ENCODE measurements at places on chromosomes 1 and 21.
A peak's percentile ranks its signal among the peaks of the same experiment; 100 is the strongest.

- DNase-seq, result peak; percentile 94
Observed at GRCh38 chr21:38805328-38806152, at the start of gene ETS2. ETS2 (plus strand) TSS chr21:38805929; CDS start chr21:38810035, 4,106 bp downstream.

DNA sequence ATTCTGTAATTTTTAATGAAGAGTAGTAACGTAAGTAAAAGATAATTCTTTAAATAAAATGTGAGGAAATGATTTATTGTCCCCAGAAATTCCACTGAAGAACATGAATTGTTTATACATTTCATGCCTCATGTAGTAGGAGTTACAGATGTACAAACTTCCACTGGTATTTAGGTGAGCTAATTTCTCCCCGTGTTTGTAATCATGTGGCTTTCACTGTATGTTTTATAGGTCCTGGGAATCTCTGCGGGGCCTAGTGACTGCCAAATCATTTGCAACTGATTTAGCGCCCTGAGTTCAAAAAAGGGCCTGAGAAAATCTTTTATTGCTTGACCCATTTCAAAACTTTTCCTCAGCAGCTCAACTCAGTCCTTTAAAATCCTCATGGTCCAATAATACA lies 30.5 kb upstream of the FASLG start:
- DNase-seq, result peak; percentile 65

GRCh38 chr1:66247415-66248208 lies 286.3 kb upstream of the SGIP1 start:
- DNase-seq, result no peak

- DNase-seq, result peak; percentile 98
Observed at GRCh38 chr1:77825131-77825709, 45.8 kb downstream of the MIGA1 start.

- no peak for DNase-seq
Observed at GRCh38 chr1:35762141-35762540, 7.6 kb downstream of the CLSPN start.

DNA sequence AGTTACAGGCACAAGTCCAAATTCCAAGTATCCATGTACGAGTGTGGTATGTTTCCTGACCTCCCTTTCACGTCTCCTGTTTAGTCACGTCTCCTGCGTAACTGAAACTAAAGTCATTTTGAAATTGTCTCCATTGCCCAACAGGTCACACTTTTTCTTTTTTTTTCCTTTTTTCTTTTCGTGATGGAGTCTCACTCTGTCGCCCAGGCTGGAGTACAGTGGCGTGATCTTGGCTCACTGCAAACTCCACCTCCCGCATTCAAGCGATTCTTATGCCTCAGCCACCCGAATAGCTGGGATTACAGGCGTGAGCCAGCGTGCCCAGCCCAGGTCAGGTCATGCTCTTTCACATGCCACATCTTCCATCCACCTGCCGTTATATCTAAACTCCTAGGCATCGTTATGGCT lies 38.2 kb downstream of the L1TD1 start:
- no peak for DNase-seq

GRCh38 chr1:94828251-94828650 lies 8.1 kb downstream of the SLC44A3 start:
- no peak for DNase-seq

DNA sequence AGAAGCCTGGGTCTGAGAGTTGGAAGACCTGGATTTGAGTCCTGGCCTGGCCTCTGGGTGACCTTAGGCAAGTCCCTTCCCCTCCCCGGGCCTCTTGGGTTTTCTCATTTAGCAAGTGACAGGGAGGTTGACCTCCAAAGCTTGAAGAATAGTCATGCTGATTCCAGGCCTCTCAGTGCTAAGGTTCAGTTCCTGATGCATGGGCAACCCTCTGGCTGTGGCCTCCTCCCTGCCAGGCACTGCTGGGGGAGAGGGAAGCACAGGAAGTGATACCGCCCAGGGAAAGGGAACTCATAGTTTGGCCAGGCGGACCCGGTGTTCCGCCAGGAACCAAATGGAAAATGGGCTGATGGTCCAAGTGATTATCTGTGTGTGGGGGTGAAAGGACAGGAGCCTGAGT lies 23.6 kb upstream of the WASF2 start:
- DNase-seq, result no peak

DNA sequence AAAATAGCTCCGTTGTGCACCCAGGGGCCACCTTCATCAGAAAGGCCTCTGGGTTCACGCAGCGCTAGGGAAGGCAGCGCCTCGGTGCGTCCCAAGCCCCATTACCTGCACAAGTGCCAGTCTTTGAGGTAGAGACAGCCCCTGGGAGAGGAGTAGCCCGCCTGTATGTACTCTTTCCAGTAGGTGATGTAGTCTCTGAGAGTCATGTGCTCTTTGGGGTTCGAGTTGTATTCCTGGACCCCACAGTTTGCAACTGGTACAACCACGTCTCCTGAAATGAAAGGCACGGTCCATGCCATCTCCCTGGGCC lies 601 bp downstream of the JMJD4 start:
- DNase-seq, result no peak

- DNase-seq, result no peak
Observed at GRCh38 chr1:158285756-158286241, 3.9 kb upstream of the CD1C start.

DNA sequence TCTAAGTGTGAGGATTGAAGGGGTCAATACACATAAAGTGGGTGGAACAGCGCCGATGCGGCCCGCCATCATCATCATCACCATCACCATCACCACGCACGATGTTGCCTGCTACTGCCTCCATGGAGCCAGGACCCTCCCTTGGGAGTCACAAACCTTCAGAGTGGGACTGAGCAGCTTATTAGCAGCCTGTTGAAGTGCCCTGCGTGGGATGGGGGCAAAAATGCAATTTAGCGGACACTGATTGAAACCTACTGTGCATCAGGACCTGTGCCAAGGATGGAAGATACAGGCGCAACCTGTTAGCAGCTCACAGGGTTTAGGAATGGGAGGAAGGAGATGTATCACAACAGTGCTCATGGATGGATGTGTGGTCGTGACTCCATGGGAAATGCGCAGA lies 26.7 kb downstream of the STPG1 start:
- DNase-seq, result no peak

- DNase-seq, result no peak
Observed at GRCh38 chr1:234769284-234769985, 159.5 kb upstream of the IRF2BP2 start.

- no peak for DNase-seq
Observed at GRCh38 chr1:7672864-7673263, 98.2 kb upstream of the VAMP3 start.

GRCh38 chr1:153954826-153955225 lies 3.6 kb downstream of the CRTC2 start:
- DNase-seq, result no peak

GRCh38 chr1:202217951-202218350 lies 24.4 kb downstream of the LGR6 start:
- no peak for DNase-seq

DNA sequence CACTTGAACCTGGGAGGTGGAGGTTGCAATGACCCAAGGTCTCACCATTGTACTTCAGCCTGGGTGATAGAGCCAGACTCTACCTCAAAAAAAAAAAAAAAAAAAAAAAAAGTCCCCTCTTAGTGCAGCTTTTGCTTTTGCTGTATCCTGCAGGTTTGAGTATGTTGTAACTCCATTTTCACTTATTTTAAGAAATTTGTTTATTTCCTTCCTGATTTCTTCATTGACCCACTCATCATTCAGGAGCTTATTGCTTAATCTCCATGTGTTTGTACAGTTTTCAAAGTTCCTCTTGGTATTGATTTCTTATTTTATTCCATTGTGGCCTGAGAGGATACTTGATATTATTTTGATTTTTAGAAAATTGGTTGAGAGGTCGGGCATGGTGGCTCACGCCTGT lies 50.9 kb upstream of the AK4 start:
- no peak for DNase-seq

- no peak for DNase-seq
Observed at GRCh38 chr1:55749975-55750627, 534.9 kb upstream of the USP24 start.

- no peak for DNase-seq
Observed at GRCh38 chr1:2643414-2644077, 10.7 kb upstream of the MMEL1 start.

DNA sequence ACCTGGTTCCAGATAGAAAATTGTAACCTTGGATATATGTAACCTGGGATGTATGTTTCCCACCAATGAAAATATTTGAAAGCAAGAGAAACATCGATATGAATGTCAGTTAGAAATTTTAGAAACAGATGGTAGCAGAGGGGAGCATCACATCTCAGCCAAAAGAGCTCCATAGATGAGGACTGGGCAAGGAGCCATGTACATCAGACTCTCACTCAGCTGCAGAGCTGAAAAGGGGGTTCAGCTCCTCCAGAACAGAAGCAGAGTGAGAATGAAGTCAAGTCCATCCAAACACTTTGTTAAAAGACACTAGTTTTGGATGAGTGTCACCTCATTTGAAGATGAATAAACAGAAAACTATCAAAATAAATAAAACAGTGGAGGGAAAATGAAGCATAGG lies 202.4 kb downstream of the HMCN1 start:
- no peak for DNase-seq

- DNase-seq, result peak; percentile 23
Observed at GRCh38 chr21:27464648-27465047, 497.8 kb upstream of the ADAMTS5 start.

GRCh38 chr1:210291786-210292230 lies 36.9 kb upstream of the HHAT start:
- no peak for DNase-seq

GRCh38 chr1:102967786-102968185 lies 140.5 kb downstream of the COL11A1 start:
- DNase-seq, result peak; percentile 6

GRCh38 chr1:24027838-24028468 lies 47.8 kb upstream of the SRSF10 start:
- DNase-seq, result peak; percentile 69

DNA sequence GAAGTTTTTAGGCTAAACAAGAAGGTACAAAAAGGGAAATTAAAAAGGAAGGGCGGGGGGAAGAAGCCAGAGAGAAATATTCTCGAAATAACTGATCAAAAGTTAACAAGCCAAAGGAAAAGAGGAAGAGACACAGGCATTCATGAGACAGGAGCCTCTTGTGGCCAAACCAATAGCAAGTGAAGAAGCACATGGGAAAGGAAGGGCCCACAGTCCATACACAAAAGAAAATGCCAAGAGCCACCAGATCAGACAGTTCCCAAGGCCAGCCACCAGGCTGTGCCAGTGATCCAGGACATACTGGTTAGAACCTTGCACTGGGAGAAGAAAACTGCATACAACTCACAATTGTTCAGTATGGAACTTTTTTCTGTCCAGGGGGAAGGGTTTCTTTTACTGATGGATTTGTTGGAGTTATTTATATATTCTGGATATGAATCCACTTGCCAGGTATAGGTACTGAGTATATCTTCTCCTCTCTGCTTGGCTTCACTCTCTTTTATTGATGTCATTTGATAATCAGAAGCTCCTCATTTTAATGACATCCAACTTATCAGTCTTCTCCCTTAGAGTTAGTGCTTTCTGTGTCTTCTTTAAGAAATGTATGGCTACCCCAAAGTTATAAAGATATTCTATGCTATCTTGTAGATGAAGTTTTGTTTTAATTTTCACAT lies 76.8 kb downstream of the CD46 start:
- DNase-seq, result peak; percentile 86

DNA sequence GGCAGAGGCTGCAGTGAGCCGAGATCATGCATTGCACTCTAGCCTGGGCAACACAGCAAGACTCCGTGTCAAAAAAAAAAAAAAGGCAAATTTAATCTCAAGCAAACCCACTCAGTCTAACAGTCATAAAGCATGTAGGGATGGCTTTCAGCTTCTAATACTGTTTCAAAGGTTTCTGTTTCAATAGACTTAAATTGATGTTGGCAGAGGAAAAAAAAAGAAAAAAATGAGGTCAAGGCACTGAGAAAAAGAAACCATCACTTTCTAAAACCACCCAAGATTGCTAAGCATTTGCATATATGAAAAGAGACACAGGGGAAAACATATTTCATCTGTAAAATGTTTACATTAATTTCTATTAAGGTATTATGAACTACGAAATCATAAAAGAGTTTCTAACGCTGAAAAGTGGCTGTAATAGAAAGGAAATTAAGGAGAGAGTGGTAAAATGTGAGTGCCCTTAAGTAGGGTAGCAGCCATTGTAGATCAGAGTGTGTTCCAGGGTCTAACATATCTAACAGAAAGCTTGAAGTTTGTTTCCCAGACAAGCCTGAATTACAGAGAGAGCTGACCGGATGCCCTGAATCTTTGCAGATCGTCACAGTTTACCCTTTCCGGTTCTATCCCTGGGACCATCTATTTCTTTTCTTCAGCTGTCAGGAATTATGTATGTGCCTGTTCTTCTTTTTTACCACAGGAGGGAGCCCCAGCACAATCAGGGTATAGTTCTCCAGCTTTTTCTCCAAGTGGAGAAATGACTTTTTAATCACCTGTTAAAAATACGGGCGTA lies 70.0 kb downstream of the PLD5 start:
- DNase-seq, result peak; percentile 40

GRCh38 chr1:183676586-183677189 lies 23.6 kb upstream of the APOBEC4 start:
- DNase-seq, result peak; percentile 77

DNA sequence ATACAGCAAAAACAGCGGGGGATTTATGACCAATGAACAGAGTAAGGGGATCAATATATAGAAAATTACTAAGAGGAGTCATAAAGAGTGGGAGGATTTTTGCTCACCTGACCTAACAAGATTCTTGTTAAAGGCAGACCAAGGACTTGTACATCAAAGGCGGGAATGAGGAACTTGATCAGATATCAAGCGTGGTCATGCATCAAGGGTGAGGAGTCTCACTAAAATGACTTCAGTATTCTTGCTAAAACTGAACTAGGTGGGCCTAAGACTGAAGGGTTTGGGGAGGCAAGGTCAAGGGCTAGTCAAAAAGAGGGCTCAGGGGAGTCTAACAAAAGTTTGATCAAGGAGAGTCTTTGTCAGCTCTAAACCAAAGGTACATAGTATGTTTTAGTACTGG lies 2.1 kb downstream of the MOV10 start:
- DNase-seq, result no peak

- no peak for DNase-seq
Observed at GRCh38 chr21:41970106-41970391, 16.2 kb upstream of the C2CD2 start.

DNA sequence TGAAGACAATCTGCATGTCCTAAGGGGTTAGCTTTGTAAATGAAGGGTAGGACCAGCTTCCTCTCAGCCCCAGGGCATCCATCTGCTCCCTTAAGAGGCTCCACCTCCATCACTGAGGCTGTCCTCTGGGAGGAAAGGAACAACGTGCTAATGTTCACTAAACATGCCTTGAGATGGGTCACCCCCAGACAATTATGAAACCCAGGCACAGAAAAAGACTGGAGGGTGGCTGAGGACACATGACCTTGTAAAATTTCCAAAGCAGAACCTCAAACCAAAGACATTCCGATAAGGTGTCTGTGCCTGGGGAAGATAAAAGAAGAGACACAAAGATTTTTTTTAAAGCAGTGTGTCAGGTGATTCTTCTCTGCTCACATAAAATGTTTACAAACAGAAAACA lies 37.6 kb upstream of the ZNF124 start:
- peak; percentile 14 for DNase-seq

DNA sequence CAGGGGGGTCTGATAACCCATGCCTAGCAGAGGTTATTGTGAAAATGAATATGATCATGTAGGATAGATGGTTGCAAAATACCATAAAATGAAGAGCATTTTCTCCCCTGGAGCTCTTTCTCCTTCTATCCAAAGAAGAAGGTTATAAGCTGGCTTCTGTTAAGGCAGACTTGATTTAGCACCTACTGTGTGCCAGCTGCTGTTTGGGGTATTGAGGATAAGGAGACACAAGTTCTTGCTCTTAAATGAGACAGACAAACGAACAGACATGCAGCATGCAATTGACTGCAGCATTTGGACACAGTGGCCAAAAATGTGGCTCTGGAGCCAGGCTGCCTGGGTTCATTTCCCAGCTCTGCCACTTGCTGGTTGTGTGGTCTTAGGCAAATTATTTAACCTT lies 39.8 kb upstream of the ID3 start:
- DNase-seq, result no peak

All from amniotic epithelial cell (primary cell).